ENCODE measurements at places on chromosomes 2 and 18.

- DNase-seq = no peak
Measured at GRCh38 chr18:79543861-79544385, 135.7 kb upstream of the CTDP1 start.

GRCh38 chr2:62304429-62305417, 108.8 kb downstream of the B3GNT2 start:
- peak; percentile 63 for DNase-seq

DNA sequence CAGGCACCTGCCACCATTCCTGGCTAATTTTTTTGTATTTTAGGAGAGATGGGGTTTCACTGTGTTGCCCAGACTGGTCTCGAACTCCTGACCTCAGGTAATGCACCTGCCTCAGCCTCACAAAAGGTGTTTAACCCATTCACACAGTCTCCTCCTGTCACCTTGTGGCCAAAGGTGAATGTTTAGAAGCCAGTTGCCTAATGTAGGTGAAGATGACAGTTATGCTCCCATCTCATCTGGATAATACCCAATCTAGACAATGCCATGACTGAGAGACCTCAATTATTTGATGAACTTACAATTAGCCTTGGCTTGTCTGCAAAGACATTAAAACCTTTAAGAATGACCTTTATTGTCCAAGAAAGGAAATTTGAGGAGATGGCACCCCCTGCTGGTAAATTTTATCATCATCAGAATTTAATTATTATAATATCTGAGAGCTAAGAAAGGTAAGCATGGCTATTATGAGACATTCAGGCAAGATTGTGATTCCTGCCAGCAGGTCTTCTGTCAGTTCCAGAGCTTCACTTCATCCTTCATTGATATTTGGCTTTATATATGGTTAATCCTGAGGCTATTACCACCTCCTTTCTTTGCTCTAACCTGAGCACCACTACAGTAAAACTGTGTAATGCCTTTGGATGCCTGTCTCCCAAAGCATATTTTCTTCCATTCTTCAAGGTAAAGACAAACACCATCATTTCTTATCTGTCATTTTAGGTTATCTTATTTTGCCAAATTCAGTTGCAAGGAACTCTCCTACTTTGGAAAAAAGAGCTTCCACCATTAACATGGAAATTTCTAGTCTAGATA, 117.6 kb downstream of the FAM124B start:
- no peak for DNase-seq

DNA sequence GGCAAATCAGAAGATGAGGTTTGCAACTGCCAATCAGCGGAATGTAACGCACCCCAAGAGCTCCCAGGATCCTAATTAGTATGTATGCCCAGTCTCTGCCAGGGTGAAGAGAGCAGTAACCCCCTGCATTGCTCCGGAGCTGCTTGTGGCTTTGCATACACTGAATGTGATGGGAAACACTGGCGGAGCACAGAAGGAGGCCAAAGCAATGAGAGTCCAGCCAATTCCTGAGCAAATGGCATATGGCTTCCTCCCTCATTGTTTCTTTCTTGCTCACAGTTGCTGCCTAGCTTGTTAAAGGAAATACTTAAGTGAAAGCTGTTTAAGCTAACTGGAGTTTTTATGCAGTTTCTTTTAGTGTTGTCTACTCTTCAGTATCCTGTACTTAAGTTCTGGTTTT, 343.5 kb upstream of the NT5C1B start:
- DNase-seq = no peak

- DNase-seq = no peak
Measured at GRCh38 chr2:150847578-150847977, 360.1 kb upstream of the RND3 start.

GRCh38 chr18:10841203-10841602, 308.2 kb downstream of the PIEZO2 start:
- no peak for DNase-seq

DNA sequence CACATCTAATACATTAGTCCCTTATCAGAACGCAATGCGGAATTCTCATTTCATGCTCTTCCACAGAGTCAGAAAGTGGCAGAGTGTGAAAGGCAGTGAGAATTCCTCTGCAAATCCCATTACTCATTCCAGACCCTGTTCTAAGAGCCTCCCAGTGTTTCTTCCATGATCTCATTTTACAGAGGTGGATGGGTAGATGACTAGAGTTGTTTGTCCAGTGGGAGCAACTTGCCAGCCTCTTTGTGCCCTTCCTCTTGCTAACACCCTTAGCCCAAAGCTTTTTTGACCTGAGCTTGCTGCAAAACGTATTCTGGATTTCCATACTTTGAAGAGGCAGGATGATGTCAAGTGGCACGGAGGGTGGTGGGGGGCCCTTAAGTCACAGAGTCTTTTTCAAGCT, 467.7 kb upstream of the RGPD4 start:
- no peak for DNase-seq
